Dorsolateral prefrontal cortex (tissue), 122 donors: ENCODE measurements at places on chromosomes 6 and 20. TPM values are rescaled to one million over a fixed set of nuclear protein-coding genes. Genes with fewer than 3 reads are reported as not detected.

RSPO3 gene
- 3.7 TPM for total RNA-seq

KPNA5 gene
- total RNA-seq, result 34.8 TPM

XKR7 gene
- total RNA-seq, result 5.0 TPM

CDH4 gene
- 13.0 TPM for total RNA-seq

COL21A1 gene
- 4.1 TPM for total RNA-seq

GNMT gene
- 7.1 TPM for total RNA-seq

OXT gene
- total RNA-seq, result not detected

CST9L gene
- total RNA-seq, result not detected

MAP7 gene
- 70.6 TPM for total RNA-seq

SYNJ2 gene
- 86.6 TPM for total RNA-seq
